ENCODE measurements at places on chromosomes 6 and 20. TPM values are rescaled to one million over a fixed set of nuclear protein-coding genes. Genes with fewer than 3 reads are reported as not detected.

The ERVFRD-1 gene
- 0.42 TPM for total RNA-seq

GRCh38 chr6:40387871-40388264 lies 199.3 kb downstream of the LRFN2 start:
- DNase-seq: peak; percentile 1
- H3K4me1 ChIP-seq: no peaks in the 10 kb centered on the region
- no peaks in the 10 kb centered on the region for H3K27me3 ChIP-seq
- no peak overlapping the region for H3K4me3 ChIP-seq
- no peaks in the 10 kb centered on the region for H3K36me3 ChIP-seq
- H3K27ac ChIP-seq: no peak overlapping the region

- no peak overlapping the region for H3K4me3 ChIP-seq
- no peaks in the 10 kb centered on the region for H3K4me1 ChIP-seq
- H3K27ac ChIP-seq: no peak overlapping the region
- DNase-seq: peak; percentile 60
- H3K27me3 ChIP-seq: no peaks in the 10 kb centered on the region
- no peaks in the 10 kb centered on the region for H3K36me3 ChIP-seq
These were observed 188.0 kb upstream of the TAB2 start for GRCh38 chr6:149129371-149130077.

DNA sequence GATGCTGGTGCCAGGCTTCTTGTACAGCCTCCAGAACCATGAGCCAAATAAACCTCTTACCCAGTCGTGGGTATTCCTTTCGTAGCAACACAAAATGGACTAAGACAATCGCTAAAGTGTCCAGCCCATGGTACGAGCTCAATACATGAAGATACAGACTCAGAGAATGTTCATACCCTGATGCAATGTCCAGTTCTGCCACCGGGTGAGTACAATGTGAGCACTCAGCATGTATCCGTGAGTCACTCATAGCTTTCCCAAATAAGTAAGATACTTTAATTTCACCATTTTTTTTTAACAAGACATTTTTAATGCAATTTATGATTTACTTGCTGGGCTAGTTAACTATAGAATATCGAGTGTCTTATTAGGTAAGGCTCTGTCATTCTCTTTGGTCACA lies 26.7 kb upstream of the PDE10A start:
- H3K4me3 ChIP-seq: no peak overlapping the region
- H3K36me3 ChIP-seq: no peaks in the 10 kb centered on the region
- DNase-seq: no peak
- H3K4me1 ChIP-seq: no peaks in the 10 kb centered on the region
- H3K27ac ChIP-seq: no peak overlapping the region

GRCh38 chr6:101429270-101429669 lies 35.8 kb downstream of the GRIK2 start:
- no peaks in the 10 kb centered on the region for H3K36me3 ChIP-seq
- no peaks in the 10 kb centered on the region for H3K4me1 ChIP-seq
- no peaks in the 10 kb centered on the region for H3K27me3 ChIP-seq

DNA sequence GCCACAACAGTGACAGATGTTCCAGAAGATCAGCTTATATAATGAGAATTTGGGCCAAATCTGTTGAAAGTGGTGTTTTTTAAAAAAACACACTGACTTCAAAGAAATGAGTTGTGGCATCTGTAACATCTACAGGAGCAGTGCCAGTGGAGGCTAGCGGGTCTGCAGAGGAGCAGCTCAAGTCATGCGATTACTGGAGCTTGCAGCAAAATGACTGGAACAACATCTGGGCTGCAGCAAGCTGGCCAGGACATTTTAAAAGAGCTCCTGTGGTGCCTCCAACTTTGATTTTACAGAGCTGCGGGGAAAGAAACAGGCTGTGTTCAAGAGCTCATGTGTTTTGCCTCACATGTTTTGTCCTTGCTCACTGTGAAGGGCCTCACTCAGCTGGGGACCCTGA lies 57.2 kb downstream of the TBX18 start:
- DNase-seq: no peak
- no peaks in the 10 kb centered on the region for H3K4me1 ChIP-seq
- H3K36me3 ChIP-seq: no peaks in the 10 kb centered on the region

- H3K36me3 ChIP-seq: no peaks in the 10 kb centered on the region
- no peaks in the 10 kb centered on the region for H3K27me3 ChIP-seq
- no peaks in the 10 kb centered on the region for H3K4me1 ChIP-seq
- no peak overlapping the region for H3K27ac ChIP-seq
- no peak for DNase-seq
These were observed 117.4 kb upstream of the PROKR2 start for GRCh38 chr20:5434116-5434515.

GRCh38 chr20:59824711-59825562 lies 108.5 kb downstream of the SYCP2 start:
- no peak overlapping the region for H3K27ac ChIP-seq
- DNase-seq: no peak
- H3K4me3 ChIP-seq: no peak overlapping the region
- no peaks in the 10 kb centered on the region for H3K27me3 ChIP-seq
- no peaks in the 10 kb centered on the region for H3K36me3 ChIP-seq

All from tibial nerve (tissue), 4 donors.